GM23248 (cell line): ENCODE measurements at places on chromosomes 4 and X.

- no peaks in the 10 kb centered on the region for H3K27me3 ChIP-seq
- no peaks in the 10 kb centered on the region for H3K36me3 ChIP-seq
- H3K27ac ChIP-seq: no peak overlapping the region
- peak; percentile 1 for DNase-seq
- H3K4me1 ChIP-seq: no peaks in the 10 kb centered on the region
These were observed 37.1 kb downstream of the ATOH1 start for GRCh38 chr4:93865650-93866049.

- no peaks in the 10 kb centered on the region for H3K36me3 ChIP-seq
- H3K4me3 ChIP-seq: no peak overlapping the region
- no peaks in the 10 kb centered on the region for H3K4me1 ChIP-seq
- no peak overlapping the region for H3K27ac ChIP-seq
These were observed 109.5 kb upstream of the CENPE start for GRCh38 chr4:103307453-103308247.

DNA sequence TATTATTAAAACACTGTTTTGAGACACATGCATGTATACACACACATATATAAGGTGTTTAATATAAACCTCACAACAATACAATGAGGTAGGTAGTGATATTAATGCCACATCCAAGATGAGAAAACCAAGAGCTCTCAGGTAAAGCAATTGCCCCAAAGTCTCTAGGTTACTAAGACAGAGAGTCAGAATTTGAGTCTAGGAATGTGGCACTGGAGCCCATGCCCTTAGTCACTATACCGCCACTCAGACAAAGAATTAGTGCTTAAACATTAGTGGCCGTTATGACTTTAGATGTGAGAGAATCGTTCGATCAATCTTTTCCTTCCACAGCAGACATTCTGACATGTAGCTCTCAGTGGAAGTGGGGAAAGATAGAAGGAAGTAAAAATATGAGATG, 108.2 kb upstream of the ACSL4 start:
- H3K4me1 ChIP-seq: peaks cover 23% of the 10 kb centered on the region
- no peaks in the 10 kb centered on the region for H3K27me3 ChIP-seq
- H3K36me3 ChIP-seq: no peaks in the 10 kb centered on the region

GRCh38 chr4:182219411-182220056, 23.7 kb upstream of the TENM3 start:
- H3K36me3 ChIP-seq: no peaks in the 10 kb centered on the region
- no peaks in the 10 kb centered on the region for H3K4me1 ChIP-seq
- H3K27ac ChIP-seq: no peak overlapping the region
- H3K4me3 ChIP-seq: no peak overlapping the region
- no peak for DNase-seq

DNA sequence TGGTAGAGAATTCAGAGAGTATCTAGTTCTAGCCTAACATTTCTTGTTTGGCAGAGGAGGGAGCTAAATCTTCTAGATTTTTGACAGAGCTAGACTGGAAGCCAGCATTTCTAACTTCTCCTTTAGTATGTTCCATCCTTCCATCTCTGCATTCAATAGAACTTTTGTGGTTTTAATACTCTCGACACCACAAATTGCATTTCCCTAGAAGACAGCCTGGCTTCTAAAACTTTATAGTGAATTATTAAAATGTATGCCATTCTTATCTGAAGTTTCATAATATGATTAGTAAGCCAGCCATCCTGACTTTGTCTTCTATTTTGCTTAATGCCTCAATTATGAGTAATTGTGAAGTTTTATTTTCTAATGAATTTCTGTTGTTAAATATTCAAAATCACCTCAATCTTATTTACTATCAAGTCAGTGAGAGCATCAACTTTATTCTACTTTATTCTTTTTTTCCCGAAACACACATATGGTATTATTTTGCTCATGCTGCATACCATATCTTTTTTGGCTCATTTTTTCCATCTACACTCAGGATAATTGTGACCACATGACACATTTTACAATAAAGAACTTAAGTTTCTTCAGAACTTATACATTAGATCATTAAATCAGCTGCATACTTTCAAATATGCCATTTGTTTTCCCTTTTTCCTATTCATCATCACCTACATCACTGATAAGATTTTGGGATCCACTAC, 30.2 kb downstream of the EDNRA start:
- H3K4me1 ChIP-seq: peaks cover 18% of the 10 kb centered on the region
- H3K4me3 ChIP-seq: no peak overlapping the region
- no peak overlapping the region for H3K27ac ChIP-seq
- H3K36me3 ChIP-seq: no peaks in the 10 kb centered on the region

- H3K27me3 ChIP-seq: no peaks in the 10 kb centered on the region
- H3K27ac ChIP-seq: no peak overlapping the region
- no peaks in the 10 kb centered on the region for H3K36me3 ChIP-seq
- no peak overlapping the region for H3K4me3 ChIP-seq
- H3K4me1 ChIP-seq: no peaks in the 10 kb centered on the region
- no peak for DNase-seq
These were observed 92.6 kb downstream of the IQCM start for GRCh38 chr4:149723065-149723464.

DNA sequence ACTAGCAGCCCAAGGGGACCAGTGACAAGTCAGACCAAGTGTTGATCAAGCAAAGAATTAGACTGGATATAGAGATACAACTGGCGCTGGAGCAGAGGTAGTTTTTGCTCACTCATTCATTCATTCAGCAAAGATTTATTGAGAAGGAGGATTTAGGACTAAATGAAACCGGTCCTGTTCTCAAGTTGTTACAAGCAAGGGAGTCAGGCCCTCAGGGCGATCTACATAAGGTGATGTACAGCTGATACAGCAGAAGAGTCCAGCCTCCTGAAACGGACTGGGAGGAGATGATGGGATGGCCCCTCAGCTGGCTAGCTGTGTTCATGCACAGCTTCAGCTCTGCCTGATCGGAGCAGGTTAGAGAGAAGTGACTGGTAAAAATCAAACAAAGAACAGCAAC, 242.4 kb downstream of the FBXW7 start:
- H3K36me3 ChIP-seq: no peaks in the 10 kb centered on the region
- no peaks in the 10 kb centered on the region for H3K4me1 ChIP-seq
- DNase-seq: no peak

DNA sequence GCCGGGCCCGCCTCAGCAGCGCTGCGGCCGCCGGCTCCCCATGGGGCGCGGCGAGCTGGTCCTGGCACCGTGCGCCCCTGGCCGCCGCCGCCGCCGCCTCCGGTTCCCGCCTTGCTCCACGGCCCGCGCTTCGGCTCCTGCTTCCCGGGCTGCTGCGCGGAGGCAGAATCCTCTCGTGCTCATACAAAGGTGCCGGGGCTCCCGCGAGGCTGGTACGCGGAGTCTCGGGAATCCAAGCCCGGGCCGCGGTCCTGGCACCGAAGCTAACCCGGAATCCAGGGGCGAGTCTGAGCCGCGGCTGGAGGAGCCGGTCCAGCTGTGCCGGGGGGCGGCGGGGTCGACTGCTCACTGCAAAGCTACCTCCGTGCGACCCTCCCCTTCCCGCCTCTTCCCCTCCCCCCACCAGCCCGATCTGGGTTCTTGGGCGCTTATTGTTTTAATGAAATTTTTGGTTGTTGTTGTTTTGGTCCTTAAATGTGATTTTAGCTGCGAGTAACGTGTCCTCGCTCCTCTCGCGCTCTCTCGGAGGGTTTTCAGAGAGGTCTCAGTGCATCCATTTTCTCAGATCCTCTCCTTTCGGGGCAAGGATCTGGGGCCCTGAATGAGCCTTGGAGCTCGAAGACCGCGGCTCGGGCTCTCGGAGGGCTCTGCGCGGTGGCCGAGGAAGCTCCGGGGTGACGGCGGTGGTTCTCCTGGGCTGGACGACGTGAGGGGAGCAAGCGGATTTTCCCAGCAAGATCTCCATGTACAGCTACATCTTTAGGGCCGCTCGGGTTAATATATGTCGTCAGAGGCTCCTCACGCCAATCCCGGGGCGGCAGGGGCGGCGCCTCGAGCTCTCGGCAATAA, at the start of gene HAND2:
HAND2 (minus strand) TSS at position 753 of the 849 bp plus-strand sequence. CDS start 940 bp downstream, outside the sequence.
- H3K4me3 ChIP-seq: peak within 1 kb of the TSS; percentile 97
- no peaks in the 10 kb centered on the region for H3K27me3 ChIP-seq
- DNase-seq: peak; percentile 97
- peaks cover 13% of the 10 kb centered on the region for H3K4me1 ChIP-seq
- peak within 1 kb of the TSS; percentile 100 for H3K27ac ChIP-seq
- no peaks in the 10 kb centered on the region for H3K36me3 ChIP-seq

DNA sequence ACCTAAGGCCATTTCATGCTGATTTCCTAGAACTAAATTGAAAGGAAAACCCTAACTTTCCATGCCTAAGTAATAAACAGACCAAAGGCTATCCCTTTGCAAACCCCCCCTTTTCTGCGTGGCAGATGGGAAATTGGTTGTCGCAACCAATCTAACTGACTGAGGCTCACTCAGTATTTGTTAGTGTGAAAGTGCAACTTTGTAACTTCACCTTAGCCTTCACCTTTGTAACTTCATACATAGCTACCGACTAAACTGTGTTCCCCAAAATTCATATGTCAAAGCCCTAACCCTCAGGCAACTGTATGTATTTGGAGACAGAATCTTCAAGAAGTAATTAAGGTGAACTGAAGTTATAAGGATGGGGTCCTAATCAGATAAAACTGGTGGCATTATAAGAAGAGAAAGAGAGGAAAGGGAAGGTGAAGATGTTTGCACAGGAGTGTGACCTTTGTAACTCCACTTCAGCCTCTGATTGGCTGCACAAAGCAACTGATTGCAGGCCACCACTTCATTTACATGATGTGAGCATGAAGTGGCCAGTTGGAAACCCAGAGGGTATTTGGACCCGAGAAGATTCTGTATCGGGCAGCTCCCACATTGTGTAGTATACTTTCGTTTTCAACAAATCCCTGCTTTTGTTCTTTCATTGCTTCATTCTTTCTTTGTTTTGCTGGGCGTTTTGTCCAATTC, 4.9 kb upstream of the TMEM33 start:
- no peaks in the 10 kb centered on the region for H3K4me1 ChIP-seq
- no peak overlapping the region for H3K27ac ChIP-seq

- H3K4me1 ChIP-seq: 0 out of 2 replicates have a peak, but pooled peaks cover 3% of the 10 kb centered on the region
- peak overlapping the region; percentile 84 for H3K4me3 ChIP-seq
- DNase-seq: no peak
- H3K27ac ChIP-seq: no peak overlapping the region
- no peaks in the 10 kb centered on the region for H3K36me3 ChIP-seq
These were observed 1.9 kb downstream of the EFNB1 start for GRCh38 chrX:68830419-68831404.

DNA sequence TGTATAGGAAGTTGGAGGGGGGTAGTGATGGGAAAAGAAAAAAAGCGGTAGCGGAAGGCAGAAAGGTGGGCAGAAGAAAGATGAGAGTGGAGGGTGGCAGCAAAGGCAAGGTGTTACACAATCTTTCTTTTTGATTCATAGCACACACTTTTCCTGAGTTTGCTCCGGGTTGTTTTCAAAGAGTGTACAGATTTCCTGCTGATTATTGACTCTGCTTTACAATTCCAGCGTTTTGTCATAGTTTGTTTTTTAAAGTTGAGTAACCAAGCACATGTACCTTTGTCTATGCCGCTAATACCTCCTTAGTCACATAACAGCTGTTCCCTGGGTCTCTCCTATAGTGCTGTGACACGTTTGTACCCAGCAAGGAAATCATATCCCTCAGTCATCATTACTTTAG, 50.3 kb downstream of the AGA start:
- no peak overlapping the region for H3K27ac ChIP-seq
- peaks cover 6% of the 10 kb centered on the region; the same call in 1 of the 2 replicates for H3K4me1 ChIP-seq
- no peak overlapping the region for H3K4me3 ChIP-seq
- no peaks in the 10 kb centered on the region; the same call in 1 of the 2 replicates for H3K27me3 ChIP-seq
- no peaks in the 10 kb centered on the region for H3K36me3 ChIP-seq
- no peak for DNase-seq
